CD4-positive, alpha-beta T cell treated with Interleukin-1 beta for 1 hour (primary cell): ENCODE measurements at places on chromosomes 4 and X.

- DNase-seq = no peak
These were observed 148.4 kb downstream of the AR start for GRCh38 chrX:67692246-67692645.

DNA sequence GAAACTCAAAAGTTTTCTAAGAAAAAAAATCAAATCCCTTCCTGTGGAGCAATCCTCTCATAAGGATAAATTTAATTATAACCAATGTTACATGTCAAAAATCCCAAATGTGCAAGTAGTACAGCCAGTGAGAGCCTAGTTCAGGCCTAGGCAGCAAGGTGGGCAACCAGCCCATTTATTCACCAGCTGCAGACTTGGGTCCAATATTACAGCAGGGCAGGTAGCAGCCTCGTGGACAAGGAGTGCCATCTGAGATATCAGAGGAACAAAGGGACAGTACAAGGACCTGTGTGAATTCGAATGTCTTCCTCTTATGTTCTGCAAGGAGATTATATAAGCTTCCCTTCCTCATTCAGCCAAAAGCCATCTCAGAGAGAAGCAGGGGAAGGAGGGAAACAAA is 6.6 kb downstream of the HELQ start:
- no peak for DNase-seq

- DNase-seq = no peak
These were observed 16.0 kb upstream of the SEPTIN6 start for GRCh38 chrX:119708936-119709335.

DNA sequence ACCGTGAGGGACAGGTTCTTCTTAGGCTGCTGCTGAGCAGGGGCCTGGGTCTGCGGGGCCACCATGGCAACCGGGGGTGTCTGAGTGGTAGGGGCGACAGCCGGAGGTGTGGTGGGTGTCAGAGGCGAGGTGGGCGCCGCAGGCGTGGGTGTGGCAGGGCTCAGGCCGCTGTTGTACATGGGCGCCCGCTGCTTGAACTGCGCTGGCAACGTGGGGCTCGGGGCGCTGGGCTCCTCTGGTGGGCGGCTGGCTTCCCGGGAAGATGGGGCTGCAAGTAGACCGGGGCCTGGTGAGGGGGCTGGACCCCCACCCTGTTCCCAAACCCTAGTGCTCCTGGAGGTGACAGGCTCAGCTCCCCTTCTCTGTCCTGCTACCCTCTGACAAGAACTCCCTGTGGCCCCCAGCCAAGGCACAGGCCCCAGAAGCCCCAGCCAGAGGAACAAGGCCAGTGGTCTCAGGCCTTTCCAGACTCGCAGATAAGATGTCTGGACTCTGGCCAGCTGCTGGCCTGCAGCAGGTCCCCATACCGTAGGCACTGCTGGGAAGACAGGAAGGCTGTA is 24.8 kb downstream of the NELFA start:
- no peak for DNase-seq

DNA sequence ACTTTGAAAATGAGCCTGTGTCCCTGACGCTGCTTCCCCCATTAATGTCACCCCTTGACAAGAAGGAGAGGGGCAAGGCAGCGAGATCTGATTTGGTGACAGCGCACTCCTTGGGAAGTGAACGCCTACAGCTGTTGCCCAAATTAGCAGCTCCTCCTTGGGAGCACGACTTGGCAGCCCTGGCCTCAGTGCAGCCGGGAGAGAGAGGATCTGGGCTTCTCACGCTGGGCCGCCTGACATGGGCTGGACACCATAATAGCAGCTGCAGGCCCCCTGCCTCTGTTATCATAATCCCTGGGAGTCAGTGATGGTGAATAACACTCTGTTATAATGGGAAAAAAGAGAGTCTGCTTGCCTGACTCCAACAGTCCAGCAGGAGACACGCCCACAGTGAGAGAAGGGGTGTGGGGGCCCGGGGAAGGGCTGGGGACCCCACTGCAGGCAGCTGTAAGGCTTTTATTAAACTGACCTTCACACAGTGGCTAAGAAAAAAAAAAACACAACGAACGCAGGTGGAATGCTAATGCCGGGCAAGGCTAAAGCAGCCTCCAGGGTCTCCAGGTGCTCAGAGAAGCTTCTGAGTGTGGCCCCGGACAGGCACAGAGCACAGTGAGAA is 73.3 kb downstream of the PSAPL1 start:
- DNase-seq = no peak

DNA sequence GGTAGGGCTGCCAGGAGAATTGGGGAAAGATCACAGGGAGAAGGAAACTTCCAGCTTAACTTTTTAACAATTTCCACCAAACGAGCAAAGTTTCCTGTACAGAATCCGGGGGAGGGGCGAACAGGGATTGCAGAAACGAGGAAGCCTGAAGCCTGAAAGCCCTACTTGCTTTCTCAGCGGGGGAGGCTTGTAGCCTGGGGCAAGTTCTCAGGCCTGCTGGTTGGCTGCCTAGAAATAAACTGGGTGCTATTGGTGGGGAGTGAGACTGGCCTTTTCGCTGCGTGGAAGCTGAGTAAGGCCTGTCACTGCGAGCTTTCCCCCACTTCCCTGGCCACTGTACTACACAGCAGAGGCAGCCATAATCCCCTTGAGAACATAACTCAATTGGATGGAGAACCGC is 110.8 kb upstream of the ATP8A1 start:
- no peak for DNase-seq
